Left cardiac atrium (tissue), 4 donors: ENCODE measurements at places on chromosomes 4 and X. TPM values are rescaled to one million over a fixed set of nuclear protein-coding genes. Genes with fewer than 3 reads are reported as not detected.

Gene TMPRSS11F
- total RNA-seq: not detected

- no peak for DNase-seq
Observed at GRCh38 chr4:184434501-184435066, 39.8 kb downstream of the IRF2 start.

- DNase-seq: no peak
Observed at GRCh38 chrX:42107495-42108488, 184.4 kb upstream of the CASK start.

Gene GPRASP1
- total RNA-seq: 10.1 TPM

DNA sequence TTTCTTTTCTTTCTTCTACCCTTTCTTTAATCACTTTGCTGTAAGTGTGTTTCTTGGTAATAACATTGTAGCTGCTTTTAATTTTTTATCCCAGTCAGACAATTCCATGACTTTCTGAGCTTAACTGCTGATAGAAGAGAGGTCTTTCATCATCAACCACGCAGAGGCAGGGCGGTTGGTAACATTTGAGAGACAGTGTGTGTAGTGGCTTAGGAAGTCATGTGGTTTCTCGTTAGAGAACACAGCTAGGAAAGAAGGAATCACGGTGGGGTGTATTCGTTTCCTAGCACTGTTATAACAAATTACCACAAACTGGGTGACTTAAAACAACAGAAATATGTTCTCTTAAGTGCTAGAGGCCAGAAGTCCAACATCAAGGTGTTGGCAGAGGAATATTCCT is 11.5 kb downstream of the PRPS2 start:
- no peak for DNase-seq

DNA sequence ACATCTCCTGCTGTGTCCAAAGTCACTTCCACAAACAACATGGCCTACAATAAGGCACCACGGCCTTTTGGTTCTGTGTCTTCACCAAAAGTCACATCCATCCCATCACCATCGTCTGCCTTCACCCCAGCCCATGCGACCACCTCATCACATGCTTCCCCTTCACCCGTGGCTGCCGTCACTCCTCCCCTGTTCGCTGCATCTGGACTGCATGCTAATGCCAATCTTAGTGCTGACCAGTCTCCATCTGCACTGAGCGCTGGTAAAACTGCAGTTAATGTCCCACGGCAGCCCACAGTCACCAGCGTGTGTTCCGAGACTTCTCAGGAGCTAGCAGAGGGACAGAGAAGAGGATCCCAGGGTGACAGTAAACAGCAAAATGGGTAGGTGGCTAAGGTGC is 123.9 kb downstream of the PDLIM5 start:
- DNase-seq: no peak

Gene HELT
- not detected for total RNA-seq

GRCh38 chrX:111492085-111492484 is 19.4 kb upstream of the SERTM2 start:
- no peak for DNase-seq

GRCh38 chr4:47899639-47900038 is 14.7 kb downstream of the NFXL1 start:
- no peak for DNase-seq

- DNase-seq: no peak
Observed at GRCh38 chrX:123108513-123109427, 75.3 kb upstream of the GRIA3 start.

DNA sequence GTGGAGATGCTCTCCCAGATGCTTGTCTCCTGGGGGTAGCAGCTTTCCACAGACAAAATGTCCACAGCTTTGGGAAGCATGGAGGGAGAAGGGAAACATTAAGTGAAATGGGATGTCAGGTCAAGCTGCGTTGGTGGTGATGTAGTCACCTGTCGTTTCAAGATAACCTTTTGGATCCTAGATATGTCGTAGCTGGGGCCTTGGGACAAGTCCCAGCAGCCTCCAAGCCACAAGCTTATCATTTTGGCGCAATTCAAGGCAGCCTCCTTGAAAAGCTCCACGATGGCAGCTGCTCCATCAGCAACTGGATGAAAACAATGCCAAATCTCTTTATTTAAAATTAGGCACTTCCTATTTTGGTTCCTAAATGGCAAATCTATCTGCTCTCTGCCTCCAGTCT is 52.0 kb downstream of the RTL9 start:
- DNase-seq: no peak

DNA sequence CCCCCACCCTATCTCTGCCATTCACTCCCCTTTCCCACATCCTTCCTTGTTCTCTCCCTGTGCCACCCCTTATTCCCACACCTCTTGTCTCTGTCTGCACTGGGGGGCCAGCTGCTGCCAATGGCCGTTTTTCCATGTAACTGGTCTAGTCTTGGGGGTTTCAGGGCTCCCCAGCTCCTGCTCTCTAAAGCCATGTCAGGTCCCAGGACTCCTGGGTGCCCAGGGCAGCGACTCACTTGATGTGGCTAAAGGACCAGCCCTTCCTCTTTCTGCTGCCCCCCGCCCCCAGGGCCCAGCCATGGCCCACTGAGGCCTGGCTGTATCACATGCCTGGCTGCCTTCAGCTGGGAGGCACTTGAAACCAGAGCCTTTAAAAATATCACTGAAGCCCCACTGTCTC is 10.0 kb downstream of the NLGN3 start:
- no peak for DNase-seq

Gene RASSF6
- total RNA-seq: not detected

DNA sequence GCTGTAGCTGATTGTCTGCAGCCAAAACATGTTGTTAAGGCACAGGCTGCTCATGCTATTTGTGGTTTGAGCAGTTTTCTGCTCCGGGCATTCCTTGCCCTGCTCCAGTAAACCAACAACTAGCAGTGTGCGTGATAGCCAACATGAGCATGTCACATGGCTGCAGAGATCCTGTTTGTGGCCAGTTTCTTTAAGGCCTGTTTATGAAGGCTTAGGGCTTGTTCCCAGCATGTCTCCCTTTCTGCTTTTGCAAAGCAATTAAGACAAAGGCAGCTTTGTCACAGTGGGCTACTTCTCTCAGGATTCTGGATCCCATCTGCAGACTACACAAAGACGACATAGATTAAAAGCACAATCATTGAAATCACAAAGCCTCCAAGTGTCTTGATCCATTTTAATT is 160.5 kb downstream of the ZNF518B start:
- no peak for DNase-seq

DNA sequence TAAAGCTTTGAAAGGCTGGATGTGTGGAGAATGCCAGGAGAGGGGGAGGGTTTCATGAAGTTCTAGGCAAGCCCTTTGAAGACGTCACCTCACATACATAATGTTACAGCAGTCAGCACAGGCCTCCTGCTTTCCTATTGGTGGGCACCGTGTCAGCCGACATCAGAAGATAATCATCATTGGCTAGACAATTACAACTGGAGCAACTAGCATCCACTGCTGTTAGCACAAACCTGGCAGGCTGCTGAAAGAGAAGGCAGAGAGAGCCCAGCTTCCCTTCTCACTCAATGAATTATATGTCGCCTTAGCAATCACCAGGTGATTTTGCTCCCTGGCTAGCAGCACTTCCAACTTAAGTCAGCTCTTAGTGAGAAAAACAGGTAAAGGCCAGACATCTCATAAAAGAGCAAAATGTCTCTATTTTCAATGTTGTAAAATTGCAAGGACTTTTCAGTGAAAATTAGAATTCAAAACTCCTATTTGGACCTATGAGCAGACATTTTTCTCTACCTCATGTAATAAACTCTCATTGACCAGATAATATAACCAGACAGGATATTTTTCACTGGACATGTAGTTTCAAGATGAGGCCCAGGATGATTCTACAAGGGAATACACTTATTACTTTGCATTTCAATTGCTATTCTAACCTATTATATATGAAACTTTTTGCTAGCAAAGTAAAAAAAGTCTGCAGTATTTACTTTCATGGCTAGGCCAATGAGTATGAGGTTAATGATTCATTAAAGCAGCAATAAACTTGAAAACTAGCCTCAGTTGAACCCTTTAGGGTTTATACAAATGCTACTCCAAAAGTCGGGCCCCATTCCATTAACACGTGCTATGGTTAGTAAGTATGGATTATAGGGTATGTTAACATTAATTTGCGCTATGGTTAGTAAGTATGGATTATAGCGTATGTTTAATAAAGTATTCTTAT is 4.3 kb downstream of the ELOVL6 start:
- peak; percentile 76 for DNase-seq

DNA sequence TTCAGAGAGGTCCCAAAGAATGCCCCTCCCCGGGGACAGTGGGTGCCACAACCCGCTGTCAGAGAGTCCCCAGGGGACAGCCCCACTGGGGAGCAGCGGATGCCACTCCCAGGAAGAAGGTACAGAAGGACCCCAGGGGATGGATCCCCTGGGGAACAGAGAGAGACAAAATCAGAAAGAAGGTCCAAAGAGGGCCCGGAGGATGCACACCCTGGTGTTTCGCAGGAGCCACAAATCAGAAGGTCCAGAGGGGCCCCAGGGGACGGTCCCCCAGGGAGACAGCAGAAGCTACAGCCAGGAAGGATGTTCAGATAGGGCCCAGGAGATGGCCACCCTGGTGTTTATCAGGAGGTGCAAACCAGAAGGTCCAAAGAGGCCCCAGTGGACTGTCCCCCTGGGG is 1.4 kb downstream of the TEX13D start:
- DNase-seq: no peak

DNA sequence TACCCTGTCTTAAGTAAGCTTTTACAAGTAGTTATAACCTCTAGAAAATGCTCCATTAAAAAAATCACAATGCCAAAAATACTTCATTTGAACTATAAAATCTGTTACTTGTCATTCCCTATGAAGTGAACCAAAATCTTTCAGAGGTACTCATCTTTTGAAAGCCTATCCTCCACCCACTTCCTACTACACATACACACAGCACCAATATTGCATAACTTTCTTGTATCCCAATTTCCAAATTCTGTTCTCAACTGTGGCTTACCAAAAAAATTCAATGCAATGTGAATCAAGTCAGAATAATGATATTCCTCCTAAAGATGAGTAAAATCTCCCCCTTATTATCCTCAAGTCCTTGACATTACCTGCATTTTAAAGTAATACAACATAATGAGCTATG is 15.9 kb downstream of the DHX15 start:
- no peak for DNase-seq

DNA sequence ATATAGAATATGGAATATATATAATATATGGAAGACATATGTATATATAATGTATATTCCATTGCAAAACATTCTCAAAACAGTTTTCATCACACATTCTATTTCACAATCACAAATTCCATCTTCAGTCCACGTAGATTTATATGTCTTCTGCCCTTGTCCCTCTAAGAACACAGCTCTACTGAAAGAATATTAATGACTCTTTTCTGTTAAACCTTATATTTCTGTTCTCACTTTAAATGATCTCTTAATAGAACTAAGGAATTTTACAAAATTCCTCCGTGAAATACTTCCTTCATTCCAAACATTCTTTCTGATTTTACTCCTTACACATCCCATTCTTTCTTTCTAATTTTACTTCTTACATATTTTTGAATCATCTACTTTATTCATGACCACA is 1043.1 kb upstream of the PABPC4L start:
- no peak for DNase-seq

DNA sequence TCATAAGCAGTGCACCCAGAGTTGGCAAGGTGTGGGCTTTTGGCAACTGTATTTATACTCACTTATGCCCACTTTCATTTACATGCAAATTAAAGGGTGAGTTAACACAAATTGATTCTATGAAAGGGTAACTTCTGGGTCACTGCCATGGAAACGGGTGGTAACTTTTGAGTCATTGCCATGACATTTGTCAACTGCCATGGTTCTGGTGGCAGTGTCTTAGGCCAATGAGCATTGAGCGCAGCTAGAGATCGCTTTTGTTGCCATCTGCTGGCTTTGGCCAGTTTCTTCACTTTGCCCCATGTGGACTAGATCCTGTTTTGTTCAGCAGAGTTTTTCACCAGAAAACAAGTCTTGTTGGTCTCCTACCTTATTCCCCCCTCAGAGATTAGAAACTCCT is 170.8 kb upstream of the NUDT6 start:
- DNase-seq: no peak

Gene PPEF2
- not detected for total RNA-seq

- no peak for DNase-seq
Observed at GRCh38 chr4:182140547-182140946, 102.7 kb upstream of the TENM3 start.

Gene PRRG3
- total RNA-seq: 1.1 TPM
